Pericardium fibroblast (primary cell): ENCODE measurements at places on chromosomes 5 and 9. TPM values are rescaled to one million over a fixed set of nuclear protein-coding genes. Genes with fewer than 3 reads are reported as not detected.

RLN2 gene
- not detected in 2 replicates for total RNA-seq

SLC9A3 gene
- total RNA-seq, result 2.2 and 3.2 TPM in 2 replicates

KCNMB1 gene
- not detected in 2 replicates for total RNA-seq

PCDHGA12 gene
- total RNA-seq, result 18.8 and 27.2 TPM in 2 replicates

ENG gene
- total RNA-seq, result 74.1 and 186 TPM in 2 replicates

WDR38 gene
- total RNA-seq, result not detected in 2 replicates
